ENCODE measurements at places on chromosomes 5 and 9.

- DNase-seq, result no peak
Observed at GRCh38 chr9:82570226-82570625, 492.7 kb downstream of the RASEF start.

GRCh38 chr9:6049798-6050197, 34.4 kb upstream of the RANBP6 start:
- no peak for DNase-seq

GRCh38 chr9:86405926-86406325, 51.7 kb upstream of the TUT7 start:
- DNase-seq, result peak; percentile 28

GRCh38 chr9:133882849-133883755, 109.0 kb downstream of the VAV2 start:
- no peak for DNase-seq

GRCh38 chr5:143074414-143074996, 304.3 kb downstream of the ARHGAP26 start:
- no peak for DNase-seq

DNA sequence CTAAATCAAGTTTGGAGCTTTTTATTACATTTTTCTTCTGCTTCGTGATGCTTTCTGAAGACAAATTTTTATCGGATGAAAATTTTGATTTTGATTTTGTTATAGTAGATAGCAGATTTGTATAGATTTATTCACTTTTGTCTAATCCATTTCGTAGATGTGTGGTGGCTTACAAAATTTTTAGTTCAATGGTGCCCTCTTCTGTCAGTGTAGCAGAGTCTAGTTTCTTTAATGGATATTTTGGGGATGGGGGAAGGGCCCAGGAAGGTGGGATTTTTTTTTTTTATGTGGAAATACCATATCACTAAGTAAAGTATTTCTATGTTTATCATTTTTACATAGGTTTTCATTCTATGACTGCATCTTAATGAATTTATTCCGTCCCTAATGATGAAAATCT, 259.9 kb upstream of the TARS1 start:
- no peak for DNase-seq

GRCh38 chr5:80967500-80968181, 7.5 kb downstream of the RASGRF2 start:
- no peak for DNase-seq

DNA sequence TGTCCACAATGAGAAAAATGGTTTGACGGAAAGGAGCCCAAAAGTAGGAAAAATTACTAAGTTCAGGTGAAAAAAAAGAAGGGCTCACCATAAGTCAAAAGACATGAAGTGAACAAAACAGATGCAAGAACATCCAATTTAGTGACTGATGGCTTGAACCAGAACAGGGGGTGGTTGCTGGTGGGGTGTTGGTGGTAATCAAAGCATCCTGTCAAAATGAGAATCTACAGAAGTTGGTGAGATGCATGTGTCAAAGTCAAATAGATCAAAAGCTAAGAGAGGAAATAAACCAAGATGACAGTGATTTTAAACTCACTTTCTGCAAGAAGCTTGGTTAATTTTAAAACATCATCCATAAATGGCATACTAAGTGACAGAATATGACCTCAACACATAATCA, 117.4 kb downstream of the MLLT3 start:
- DNase-seq, result no peak

DNA sequence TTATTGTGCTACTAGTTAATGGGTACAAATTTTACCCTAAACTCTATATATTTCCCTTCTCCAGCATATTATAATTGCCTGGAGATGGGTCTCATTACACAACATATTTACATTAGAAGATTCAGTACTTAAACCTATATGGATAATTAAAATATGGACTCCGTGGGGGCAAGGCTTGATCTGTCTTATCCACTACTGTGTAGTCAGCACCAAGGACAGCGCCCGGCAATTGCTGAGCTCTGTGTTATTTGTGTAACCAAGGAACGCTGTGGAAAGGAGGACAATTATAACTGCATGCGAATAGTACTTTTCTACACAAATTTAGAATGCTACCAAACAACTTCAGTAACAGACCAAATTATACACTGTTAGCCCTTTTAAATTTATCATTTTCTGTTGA, 77.7 kb downstream of the DNAH5 start:
- DNase-seq, result no peak

Measured in T1000 (cell line).